Lung (tissue), 17 donors: ENCODE measurements at places on chromosomes 2 and 18. TPM values are rescaled to one million over a fixed set of nuclear protein-coding genes. Genes with fewer than 3 reads are reported as not detected.

GALNT5 gene
- 4.8 TPM for polyA plus RNA-seq

NEDD4L gene
- 40.2 TPM for polyA plus RNA-seq

IFT172 gene
- 26.6 TPM for polyA plus RNA-seq

DSG2 gene
- polyA plus RNA-seq = 16.4 TPM

CD8B2 gene
- polyA plus RNA-seq = not detected

ANKRD30B gene
- not detected for polyA plus RNA-seq

KCNG2 gene
- 0.16 TPM for polyA plus RNA-seq

IGFBP2 gene
- 50.5 TPM for polyA plus RNA-seq

LONRF2 gene
- 0.71 TPM for polyA plus RNA-seq

FBXO41 gene
- polyA plus RNA-seq = 0.93 TPM

MEIS1 gene
- polyA plus RNA-seq = 21.5 TPM

NPAS2 gene
- 10.6 TPM for polyA plus RNA-seq

SLC19A3 gene
- 4.6 TPM for polyA plus RNA-seq

MAP2 gene
- 8.5 TPM for polyA plus RNA-seq

C2orf80 gene
- polyA plus RNA-seq = 0.18 TPM

IMPACT gene
- 21.0 TPM for polyA plus RNA-seq

ALK gene
- polyA plus RNA-seq = not detected

PTRHD1 gene
- polyA plus RNA-seq = 39.2 TPM

CROCC2 gene
- polyA plus RNA-seq = 3.1 TPM

CD8B gene
- 2.1 TPM for polyA plus RNA-seq

SLC40A1 gene
- 57.4 TPM for polyA plus RNA-seq

ANKRD23 gene
- 1.5 TPM for polyA plus RNA-seq

EPB41L3 gene
- polyA plus RNA-seq = 42.4 TPM

KIAA2012 gene
- 0.69 TPM for polyA plus RNA-seq

LCT gene
- 0.02 TPM for polyA plus RNA-seq

EVA1A gene
- 30.1 TPM for polyA plus RNA-seq

DSC2 gene
- polyA plus RNA-seq = 7.2 TPM

ACTG2 gene
- 55.7 TPM for polyA plus RNA-seq

PFN4 gene
- polyA plus RNA-seq = 0.66 TPM

TXNDC2 gene
- 0.16 TPM for polyA plus RNA-seq

CENPA gene
- 0.96 TPM for polyA plus RNA-seq

CXCR1 gene
- polyA plus RNA-seq = 0.47 TPM

ZNF638 gene
- 129 TPM for polyA plus RNA-seq

RGPD3 gene
- polyA plus RNA-seq = 0.14 TPM

COLEC11 gene
- 3.7 TPM for polyA plus RNA-seq

RELCH gene
- polyA plus RNA-seq = 13.6 TPM

IER3IP1 gene
- polyA plus RNA-seq = 20.5 TPM

NMUR1 gene
- 0.72 TPM for polyA plus RNA-seq

NR4A2 gene
- polyA plus RNA-seq = 3.7 TPM

COPS8 gene
- 33.0 TPM for polyA plus RNA-seq

MAP3K19 gene
- 1.9 TPM for polyA plus RNA-seq

ARHGAP15 gene
- polyA plus RNA-seq = 5.9 TPM

CHRNG gene
- polyA plus RNA-seq = not detected
